ENCODE measurements at places on chromosomes 12 and 14.
A peak's percentile ranks its signal among the peaks of the same experiment; 100 is the strongest.

DNA sequence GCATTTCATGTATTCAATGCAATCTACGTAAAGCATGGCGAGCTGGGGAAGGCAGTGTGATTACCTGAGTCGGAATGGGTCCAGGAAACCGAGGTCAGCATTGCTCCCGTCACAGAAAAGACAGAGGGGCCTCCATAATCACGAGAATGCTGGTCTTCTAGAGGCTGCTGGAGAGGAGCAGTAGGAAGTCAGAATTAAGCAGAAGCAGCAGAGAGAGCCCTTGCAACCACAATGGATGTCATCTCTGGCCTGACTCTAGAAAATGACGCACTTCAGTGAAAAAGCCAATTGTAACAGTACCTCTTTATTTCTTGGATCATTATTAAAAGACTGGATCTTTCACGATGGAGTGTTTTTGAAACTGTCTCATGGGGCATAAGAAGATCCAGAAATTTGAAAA, 69.5 kb upstream of the FOXN3 start:
- no peak for DNase-seq

- DNase-seq, result no peak
Observed at GRCh38 chr12:123242116-123242904, 9.1 kb downstream of the MTRFR start.

DNA sequence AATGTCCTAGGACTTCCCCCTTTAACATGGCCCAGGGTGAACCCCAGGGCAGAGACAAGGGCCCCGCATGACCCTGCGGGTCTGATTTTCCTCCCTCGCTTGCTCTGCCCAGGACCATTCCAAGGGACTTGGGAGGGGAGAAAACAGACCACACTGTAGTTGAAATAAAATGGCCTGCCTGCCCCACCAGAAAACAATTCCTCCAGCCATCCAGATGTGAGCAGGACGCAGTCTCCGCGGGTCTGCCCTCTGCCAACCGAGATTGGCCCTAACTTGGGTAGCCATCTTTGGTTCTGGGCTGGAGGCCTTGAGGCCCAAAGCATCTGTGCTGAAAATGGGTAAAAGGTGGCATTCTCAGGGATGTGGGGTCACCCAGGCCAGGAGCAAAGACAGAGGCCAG, 75.5 kb downstream of the RFLNA start:
- no peak for DNase-seq

DNA sequence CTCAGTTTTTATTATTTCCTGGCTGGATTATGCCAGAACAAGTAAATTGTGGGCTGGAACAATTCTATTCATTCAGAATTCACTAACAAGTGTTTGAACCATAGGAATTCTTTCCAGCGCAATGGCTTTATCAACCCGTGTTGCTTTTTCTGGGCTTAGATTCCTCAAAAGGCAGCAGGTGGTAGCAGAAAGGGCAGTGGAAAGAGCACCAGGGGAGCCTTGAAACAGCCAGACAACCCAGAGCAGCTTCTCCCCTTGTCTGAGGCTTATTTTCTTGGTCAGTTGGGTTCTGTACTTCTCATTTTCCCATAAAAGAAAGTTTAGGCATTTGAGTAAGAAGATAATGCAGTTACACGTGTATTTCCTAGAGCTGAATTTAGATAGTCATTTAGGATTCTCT, 130.7 kb downstream of the OTOGL start:
- no peak for DNase-seq

DNA sequence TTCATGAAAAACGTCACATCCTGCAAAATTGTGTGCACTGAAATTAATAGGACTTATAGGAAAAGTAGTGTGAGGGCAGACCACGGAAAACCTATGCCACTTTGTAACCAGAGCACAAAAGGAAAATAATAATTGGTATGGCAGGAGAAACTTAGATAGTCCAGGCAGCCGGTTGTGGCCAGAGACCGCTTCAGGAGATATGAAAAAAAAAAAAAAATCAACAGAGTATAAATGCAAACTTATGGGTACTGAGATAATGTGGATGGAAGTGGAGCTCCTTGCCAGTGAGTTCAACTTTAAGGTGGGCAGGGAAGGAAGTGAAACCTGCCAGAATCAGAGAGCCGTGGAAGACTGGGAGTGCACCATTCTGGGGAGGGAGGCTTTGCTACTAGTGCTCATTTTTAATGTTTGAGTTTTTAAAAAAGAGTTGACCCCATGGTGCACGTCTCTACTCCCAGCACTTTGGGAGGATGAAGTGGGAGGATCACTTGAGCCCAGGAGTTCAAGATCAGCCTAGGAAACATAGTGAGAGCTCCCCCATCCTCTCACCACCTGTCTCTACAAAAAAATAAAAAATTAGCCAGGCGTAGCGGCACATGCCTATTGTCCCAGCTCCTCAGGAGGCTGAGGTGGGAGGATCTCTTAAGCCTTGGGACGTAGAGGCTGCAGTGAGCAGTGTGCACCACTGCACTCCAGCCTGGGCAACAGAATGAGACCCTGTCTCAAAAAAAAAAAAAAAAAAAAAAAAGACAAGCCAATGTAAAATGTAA, 34.3 kb upstream of the METAP2 start:
- DNase-seq, result no peak

DNA sequence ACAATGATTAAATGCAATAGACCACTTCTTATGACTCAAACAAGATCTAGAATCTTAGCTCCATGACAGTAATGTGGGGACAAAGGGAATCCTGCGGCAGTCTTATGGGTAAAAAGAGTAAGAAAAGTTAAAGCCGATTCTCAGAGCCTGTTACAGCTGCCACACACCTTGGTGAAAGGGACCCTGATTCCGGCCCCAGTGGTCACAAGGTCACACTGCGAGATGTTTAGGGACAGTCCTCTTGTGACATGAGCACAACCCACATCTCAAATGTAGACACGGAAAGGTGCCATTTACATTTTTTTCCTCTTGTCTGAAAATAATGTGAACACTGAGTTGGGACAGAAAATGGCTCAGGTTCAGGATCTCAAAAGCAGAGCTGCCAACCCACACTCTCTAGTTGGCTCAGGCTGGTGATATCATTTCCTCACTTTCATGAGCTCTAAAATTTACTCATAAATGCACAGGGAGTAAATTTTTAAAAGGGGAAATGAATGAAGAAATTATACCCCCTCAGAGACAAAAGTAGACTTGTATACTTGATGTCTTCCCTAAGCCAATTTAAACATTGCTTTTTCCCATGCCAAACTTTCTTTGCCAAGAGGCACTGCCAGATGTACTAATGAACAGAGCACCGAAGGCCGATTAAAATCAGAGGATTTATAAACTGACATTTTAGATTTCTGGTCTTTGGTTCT, 113.1 kb upstream of the OVCH1 start:
- no peak for DNase-seq

DNA sequence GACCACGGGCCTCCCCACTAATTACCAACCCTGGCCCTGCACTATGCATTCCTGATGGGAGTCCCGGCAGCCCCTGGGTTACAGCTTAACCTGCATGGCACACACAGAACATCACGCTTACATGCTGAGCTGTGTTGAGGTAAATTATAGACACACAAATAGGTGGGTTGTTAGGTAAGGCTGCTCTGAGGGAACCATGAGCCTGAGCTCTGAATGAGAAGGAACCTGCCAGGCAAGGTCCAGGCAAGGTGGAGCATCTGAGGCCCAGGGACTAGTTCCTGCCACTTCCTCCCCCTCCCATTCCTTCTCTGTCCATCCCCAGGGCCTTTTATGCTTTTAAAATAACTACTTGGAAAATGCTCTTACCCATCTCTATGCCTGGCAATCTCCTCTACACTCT, 82.7 kb upstream of the ESRRB start:
- no peak for DNase-seq

DNA sequence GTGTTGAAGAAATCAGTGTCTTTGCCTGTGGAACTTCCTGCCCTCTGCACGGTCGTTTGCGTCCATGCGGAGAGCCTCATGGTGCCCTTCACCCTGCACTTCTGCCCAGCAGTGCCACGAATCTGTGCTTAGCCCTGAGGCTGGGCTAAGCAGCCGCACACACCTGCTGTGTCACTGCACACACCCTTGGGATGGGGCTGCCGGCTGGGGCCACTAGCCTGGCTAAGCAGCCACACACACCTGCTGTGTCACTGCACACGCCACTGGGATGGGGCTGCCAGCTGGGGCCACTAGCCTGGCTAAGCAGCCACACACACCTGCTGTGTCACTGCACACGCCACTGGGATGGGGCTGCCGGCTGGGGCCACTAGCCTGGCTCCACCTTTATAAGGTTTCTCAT, 188.5 kb downstream of the KIF26A start:
- no peak for DNase-seq

- no peak for DNase-seq
Observed at GRCh38 chr12:113030875-113031525, 25.5 kb upstream of the DTX1 start.

DNA sequence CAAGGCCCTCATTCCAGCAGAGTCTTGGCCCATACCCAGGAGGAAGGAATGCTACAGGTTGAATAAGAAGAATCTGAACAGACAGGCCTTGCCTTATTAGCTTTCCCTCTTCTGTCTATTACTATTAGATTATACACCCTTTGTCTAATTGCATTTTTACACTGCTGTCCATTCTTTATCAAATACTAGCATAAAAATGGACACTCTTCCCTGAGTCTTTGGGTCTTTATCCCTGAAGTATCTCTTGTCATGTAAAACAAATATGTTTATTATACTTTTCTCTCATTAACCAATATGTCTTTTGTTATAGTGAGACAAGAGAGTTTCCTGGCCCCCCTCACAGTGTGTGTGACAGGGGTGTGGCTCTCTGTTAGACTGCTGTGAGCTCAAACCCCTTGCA, 897.4 kb upstream of the SEL1L start:
- no peak for DNase-seq

DNA sequence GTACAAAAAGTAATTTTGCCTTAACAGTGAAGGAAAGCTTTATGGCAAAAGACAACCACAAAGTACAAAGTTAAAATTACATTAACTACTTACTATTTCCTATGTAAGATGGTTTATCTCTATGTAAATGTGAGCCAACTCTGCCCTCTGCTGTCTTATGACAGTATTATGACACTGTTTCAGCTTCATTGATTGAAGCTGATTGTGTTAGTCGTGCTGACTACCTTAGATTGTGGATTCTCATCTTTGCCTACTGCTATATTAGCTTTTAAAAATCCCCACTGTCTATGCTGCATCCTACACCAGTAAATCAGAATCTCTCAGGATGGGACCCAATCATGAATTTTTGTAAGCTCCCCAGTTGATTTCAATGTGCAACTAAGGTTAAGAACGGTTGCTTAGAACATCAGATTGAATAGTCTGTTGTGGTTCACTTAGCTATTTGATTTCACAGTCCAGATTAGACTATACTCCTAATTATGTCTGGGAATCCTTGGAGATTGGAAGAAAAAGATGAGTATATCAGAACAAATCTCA, 12.2 kb upstream of the SPTB start:
- DNase-seq, result peak; percentile 21

GRCh38 chr14:72217135-72217534, 284.9 kb downstream of the RGS6 start:
- DNase-seq, result no peak

DNA sequence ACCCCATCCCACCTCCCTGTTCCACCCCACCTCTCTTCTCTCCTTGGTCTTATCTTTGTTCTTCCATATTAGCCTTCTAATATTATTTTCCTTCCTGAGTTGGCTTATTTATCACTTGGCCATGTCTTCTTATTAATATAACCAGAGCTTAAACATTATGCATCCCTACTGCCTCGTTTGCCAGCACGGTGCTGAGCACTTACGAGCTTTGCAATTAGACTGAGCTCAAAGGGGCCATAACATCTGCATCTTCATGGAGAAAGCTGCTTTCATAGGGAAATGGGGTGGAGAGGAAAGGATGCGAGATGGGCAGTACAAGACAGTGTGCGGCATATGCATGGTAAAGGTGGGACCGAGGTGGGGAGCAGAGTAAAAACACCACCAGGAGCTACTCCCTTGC, 342.8 kb downstream of the FUT8 start:
- DNase-seq, result no peak

DNA sequence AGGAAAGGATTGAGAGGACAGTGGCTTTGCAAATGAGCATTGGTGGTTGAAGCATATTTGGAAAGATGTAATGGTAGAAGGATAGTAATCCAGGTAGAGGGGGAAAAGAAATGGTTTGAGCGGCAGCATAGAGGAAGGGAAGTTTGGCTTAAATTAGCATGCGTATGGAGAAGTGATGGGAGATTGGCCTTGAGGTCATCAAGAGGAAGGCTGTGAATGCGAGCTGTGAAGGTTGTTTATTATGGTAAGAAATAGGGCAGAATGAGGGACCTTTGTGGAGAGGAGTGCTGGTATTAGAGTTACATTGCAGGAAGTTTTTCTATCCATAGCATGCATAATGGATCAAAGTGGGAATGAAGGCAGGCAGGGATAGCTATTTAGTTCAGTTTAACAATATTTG, 162.1 kb downstream of the TMTC2 start:
- no peak for DNase-seq

DNA sequence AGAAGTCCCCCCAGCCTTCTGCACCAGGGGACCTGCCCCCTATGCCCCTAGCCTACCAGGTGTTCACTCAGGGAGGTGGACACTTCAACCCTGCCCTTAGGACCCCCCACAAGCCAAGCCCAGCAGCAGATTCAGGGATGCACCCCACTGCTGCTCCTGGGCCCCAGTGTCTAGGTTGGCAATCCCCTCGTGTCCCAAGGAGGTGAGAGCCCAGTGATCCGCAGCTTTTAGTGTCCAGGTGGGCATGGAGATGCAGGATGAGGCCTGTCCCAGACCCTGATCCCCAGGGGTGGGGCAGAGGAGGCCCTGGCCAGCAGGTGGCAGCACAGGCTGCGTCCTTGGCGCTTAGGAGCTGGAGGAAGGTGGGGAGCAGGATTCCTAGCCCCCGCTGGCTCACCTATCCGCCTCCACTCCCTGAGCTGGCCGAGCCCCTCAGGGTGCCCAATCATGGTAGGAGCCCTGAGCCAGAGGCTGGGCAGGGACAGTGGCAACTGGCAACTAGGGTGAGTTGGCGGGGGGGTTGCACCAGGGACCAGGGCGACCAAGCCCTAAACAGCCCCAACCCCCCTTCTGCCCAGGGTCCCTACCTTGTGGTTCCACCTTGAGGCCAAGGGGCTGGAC, 4.1 kb downstream of the CKB start:
- DNase-seq, result peak; percentile 98

DNA sequence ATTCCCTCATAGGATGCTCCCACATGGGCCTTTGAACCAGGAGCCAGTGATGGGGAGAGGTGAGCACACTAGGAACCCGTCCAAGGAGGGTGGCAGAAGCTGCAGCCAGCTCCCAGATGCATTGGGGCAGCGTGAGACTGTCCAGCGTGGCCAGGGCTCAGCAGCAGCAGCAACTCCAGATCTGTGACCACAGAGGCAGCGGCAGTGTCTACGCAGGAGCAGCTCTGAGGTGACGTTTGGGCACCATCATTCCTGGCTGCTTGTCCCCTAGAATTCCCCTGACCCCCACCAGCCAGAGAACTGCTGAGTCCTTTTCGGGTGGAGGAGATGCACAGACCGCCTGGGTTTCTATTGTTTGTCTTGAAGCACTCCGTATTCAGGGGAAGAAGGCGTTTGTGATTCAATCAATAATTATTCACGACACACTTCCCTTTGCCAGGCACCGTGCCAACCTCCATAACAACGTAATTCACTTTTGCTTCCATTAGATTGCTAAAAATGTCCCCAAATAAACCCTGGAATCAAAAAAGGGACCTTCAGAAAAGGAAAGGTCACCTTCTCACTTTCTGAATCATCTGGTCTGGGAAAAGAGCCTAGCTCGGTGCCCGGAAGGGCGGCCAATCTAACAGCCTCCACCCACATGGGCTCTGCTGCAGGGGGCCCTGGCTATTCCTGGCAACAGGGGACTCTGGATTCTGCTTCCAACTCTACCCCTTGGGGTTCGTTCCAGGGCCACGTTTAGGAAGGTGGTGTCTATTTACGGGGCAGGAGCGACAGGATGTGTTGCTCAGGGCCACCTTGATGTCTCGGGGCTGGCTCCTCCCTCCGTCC, 11.4 kb upstream of the BDKRB2 start:
- DNase-seq, result no peak

Measured in D721Med (cell line).